ENCODE measurements at places on chromosomes 1 and 21.

GRCh38 chr1:24452922-24453485 lies 37.4 kb downstream of the NIPAL3 start:
- H3K36me3 ChIP-seq, result no peaks in the 10 kb centered on the region
- no peak for DNase-seq
- no peak overlapping the region for H3K4me3 ChIP-seq
- no peaks in the 10 kb centered on the region for H3K4me1 ChIP-seq
- no peaks in the 10 kb centered on the region for H3K27me3 ChIP-seq

DNA sequence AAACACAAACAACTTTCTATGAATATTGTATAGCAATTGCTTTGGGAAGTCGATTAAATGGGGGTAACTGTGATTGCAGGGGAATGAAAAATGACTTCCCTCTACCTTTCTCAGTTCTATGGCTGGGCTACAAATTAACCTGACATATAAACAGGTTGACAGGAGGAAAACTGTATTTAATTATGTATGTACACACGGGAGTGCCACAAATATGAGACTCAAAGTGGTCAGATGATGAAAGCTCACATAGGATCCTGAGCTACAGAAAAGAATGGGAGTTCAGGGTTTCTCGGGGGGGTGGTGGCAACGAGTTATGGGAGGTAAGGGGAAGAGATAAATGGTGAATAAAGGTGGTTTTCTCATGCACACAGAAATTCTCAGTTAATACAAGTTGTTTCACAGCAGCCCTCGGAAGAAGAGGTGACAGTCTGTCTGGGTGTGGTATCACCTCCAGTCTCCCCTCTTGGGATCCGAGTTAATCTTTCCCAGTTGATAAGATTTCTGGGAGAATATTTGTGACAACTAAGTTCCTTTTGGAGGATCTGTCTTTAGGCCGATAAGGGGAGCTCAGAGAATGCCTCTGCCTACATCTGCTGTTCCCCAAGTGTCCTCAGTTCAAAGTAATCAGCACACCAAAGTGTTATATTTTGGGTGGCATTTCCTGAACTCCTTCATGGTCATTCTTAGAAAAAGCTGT lies 26.3 kb downstream of the GADD45A start:
- H3K27me3 ChIP-seq, result no peaks in the 10 kb centered on the region
- H3K4me3 ChIP-seq, result no peak overlapping the region
- H3K36me3 ChIP-seq, result no peaks in the 10 kb centered on the region
- no peak for DNase-seq
- H3K27ac ChIP-seq, result no peak overlapping the region
- H3K4me1 ChIP-seq, result no peaks in the 10 kb centered on the region

DNA sequence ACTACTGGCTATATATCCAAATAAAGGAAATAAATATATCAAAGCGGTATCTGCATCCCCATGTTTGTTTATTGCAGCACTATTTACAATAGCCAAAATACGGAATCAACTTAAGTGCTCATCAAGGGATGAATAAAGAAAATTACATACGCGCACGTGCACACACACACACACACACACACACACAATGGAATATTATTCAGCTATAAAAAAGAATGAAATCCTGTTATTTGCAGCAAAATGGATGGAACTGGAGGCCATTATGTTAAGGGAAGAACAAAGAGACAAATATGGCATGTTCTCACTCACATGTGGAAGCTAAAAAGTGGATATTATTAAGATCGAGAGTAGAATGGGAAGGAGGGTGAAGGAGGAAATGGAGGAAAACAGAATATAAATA lies 20.2 kb downstream of the COPA start:
- H3K27ac ChIP-seq, result no peak overlapping the region
- no peaks in the 10 kb centered on the region for H3K4me1 ChIP-seq
- no peak overlapping the region for H3K4me3 ChIP-seq
- H3K36me3 ChIP-seq, result peaks cover 5% of the 10 kb centered on the region

GRCh38 chr1:46333300-46334029 lies 7.1 kb upstream of the NSUN4 start:
- no peak overlapping the region for H3K27ac ChIP-seq
- no peaks in the 10 kb centered on the region for H3K4me1 ChIP-seq
- DNase-seq, result no peak
- H3K27me3 ChIP-seq, result no peaks in the 10 kb centered on the region
- H3K36me3 ChIP-seq, result no peaks in the 10 kb centered on the region

DNA sequence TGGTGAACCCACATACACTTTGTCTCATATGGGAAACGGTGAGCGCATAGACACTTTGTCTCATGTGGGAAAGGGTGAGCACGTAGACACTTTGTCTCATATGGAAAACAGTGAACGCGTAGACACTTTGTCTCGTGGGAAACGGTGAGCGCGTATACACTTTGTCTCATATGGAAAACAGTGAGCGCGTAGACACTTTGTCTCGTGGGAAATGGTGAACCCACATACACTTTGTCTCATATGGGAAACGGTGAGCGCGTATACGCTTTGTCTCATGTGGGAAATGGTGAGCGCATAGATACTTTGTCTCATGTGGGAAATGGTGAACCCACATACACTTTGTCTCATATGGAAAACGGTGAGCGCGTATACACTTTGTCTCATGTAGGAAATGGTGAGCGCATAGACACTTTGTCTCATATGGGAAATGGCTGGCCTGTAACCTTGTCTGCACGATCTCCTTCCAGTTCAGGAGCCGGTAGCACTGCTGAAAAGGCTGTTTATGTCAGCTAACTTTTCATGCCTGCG lies 50.7 kb upstream of the TRAPPC10 start:
- H3K4me3 ChIP-seq, result no peak overlapping the region
- no peak for DNase-seq

DNA sequence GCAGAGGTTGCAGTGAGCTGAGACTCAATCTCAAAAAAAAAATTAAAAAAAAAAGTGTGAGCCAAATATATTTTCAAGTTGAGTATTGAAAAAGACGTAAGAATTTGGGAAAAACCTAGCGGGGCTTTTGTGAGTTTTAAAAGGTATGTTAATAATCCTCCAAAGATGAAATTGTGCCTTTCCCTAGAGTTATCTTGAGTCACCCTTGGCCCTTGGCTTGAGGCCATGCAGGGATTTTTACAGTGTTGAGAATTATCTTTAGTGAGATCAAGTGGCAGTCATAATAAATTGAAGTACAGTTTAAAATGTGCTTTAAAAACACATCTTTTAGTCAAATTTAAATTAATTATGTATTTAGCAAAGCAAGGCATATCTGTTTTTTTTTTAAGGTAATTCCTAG lies 32.7 kb downstream of the PPP2R5A start:
- H3K4me3 ChIP-seq, result no peak overlapping the region
- no peak for DNase-seq
- no peaks in the 10 kb centered on the region for H3K4me1 ChIP-seq

DNA sequence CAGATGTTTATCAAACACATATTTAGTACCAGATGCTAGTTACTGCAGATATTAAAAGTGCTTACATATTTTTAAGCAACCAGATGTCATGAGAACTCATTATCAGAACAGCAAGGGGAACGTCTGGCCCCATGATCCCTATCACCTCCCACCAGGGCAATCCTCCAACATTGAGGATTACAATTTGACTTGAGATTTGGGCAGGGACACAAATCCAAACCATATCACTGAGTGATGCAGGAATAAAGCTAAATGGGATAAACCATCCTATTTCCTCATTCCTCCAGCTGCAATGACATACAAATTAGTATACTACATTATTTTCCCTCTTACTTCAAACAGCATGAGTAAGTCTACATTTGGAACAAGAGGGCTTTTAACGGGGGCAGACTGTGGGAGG lies 3.1 kb upstream of the KCNK2 start:
- no peaks in the 10 kb centered on the region for H3K36me3 ChIP-seq
- H3K27ac ChIP-seq, result no peak overlapping the region
- H3K4me1 ChIP-seq, result no peaks in the 10 kb centered on the region
- no peak overlapping the region for H3K4me3 ChIP-seq

DNA sequence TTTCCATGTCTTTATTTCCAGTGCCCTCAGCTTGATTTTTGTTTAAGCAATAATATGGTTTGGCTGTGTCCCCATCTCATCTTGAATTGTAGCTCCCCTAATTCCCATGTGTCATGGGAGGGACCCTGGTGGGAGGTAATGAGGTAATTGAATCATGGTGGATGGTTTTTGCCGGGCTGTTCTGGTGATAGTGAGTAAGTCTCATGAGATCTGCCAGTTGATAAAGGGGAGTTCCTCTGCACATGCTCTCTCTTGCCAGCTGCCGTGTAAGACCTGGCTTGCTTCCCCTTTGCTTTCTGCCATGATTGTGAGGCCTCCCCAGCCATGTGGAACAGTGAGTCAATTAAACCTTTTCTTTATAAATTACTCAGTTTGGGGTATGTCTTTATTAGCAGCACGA lies 559.6 kb upstream of the ADAMTS5 start:
- H3K36me3 ChIP-seq, result no peaks in the 10 kb centered on the region
- DNase-seq, result no peak
- no peaks in the 10 kb centered on the region for H3K27me3 ChIP-seq

DNA sequence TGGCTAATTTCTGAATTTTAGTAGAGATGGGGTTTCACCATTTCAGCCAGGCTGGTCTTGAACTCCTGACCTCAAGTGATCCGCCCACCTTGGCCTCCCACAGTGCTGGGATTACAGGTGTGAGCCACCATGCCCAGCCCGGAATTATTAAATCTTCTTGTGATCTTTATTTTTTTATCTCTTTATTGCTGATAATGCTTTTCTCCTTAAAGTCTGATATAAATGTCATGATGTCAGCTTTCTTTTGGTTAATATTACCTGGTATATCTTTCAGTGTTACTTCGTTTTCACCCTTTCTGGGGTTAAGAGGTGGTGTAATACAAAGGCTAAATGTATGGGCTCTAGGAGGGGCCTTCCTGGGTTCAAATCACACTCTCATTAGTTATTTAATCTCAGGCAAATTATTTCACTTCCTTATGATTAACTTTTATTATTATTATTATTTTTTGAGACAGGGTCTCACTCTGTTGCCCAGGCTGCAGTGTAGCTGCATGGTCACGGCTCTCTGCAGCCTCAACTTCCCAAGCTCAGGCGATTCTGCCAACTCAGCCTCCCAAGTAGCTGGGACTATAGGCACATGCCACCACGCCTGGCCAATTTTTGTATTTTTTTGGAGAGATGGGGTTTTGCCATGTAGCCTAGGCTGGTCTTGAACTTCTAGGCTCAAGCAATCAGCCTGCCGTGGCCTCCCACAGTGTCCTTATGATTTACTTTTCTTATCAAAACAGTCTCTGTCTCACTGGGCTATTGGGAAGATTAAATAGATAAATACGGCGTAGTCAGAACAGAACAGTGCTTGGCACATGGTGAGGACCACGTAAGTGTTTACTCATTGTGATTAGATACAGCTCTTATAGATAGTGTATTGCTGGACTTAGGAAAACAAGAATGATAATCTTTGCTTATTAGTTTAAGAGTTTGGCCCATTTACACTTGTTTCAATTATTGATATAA lies 216.5 kb downstream of the URB2 start:
- no peak overlapping the region for H3K4me3 ChIP-seq
- H3K4me1 ChIP-seq, result no peaks in the 10 kb centered on the region
- DNase-seq, result no peak

GRCh38 chr1:58718435-58718834 lies 18.6 kb upstream of the MYSM1 start:
- no peak overlapping the region for H3K4me3 ChIP-seq
- DNase-seq, result no peak
- H3K27me3 ChIP-seq, result no peaks in the 10 kb centered on the region
- H3K27ac ChIP-seq, result no peak overlapping the region

GRCh38 chr1:156612666-156613065 lies 6.5 kb upstream of the HAPLN2 start:
- no peaks in the 10 kb centered on the region for H3K36me3 ChIP-seq
- no peak overlapping the region for H3K27ac ChIP-seq
- no peak for DNase-seq

GRCh38 chr1:113691184-113691583 lies 68.1 kb downstream of the PHTF1 start:
- H3K4me3 ChIP-seq, result no peak overlapping the region
- H3K27me3 ChIP-seq, result no peaks in the 10 kb centered on the region
- no peaks in the 10 kb centered on the region for H3K36me3 ChIP-seq
- H3K27ac ChIP-seq, result no peak overlapping the region

DNA sequence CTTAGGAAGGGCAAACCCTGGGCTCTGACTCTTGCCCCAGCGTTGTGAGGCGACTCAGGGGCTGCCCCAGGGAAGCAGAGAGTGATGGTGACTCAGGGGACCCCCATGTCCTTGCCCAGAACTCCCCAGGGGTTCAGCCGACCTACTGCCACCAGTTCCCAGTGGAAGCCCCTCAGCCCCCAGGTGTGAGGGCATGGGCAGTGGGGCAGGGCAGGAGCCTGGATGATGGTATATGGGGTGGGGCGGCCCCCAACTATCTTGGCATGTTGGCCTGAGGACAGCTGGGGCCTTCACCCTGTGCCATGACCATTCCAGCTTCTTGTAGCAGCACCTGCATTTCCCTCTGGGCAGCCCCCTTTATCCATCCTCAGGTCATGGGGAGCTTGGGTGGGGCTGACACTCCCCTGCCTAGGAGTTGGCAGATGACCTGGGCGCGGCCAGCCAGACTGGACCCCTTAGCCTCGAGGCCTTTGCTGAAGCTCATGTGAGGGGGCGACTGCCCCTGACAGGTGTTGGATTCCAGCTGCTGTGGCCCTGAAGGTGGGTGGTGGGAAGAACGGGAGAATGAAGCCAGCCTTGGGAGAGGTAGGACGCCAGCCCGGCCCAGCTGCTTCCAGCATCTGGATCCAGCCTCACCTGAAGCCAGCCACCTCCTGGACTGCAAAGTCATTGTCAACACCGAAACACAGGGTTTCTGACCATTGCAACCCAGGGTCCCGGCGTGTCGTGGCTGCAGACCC lies 1.8 kb upstream of the FNDC10 start:
- H3K27me3 ChIP-seq, result peaks cover 6% of the 10 kb centered on the region
- DNase-seq, result no peak
- no peaks in the 10 kb centered on the region for H3K36me3 ChIP-seq
- peaks cover 8% of the 10 kb centered on the region for H3K4me1 ChIP-seq
- no peak overlapping the region for H3K4me3 ChIP-seq

DNA sequence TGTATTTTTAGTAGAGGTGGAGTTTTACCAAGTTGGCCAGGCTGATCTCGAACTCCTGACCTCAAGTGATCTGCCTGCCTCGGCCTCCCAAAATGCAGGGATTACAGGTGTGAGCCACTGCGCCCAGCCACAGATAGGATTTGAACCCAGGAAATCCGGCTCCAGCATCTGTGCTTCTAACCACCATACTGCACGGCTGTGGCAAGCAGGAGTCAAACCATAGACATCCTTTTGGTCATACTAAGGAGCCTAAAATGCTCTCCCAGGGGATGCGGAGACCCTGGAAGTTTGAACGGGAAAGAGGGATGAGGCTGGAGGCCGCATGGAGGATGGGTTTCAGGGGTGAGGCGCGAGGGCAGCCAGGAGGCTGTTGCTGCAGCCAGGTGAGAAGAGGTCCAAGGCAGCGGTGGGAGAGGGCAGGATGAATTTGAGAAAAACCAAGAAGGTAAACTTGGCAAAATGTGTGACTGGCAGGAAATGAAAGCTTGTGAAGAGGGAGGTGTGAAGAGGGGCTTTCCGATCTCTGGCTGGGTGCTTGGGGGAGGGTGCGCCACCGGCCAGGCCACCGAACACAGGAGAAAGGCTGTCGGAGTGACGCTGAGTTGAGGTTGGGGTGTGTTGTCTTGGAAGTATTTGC lies 24.0 kb upstream of the CDK18 start:
- H3K4me1 ChIP-seq, result peaks cover 3% of the 10 kb centered on the region
- no peak overlapping the region for H3K27ac ChIP-seq
- DNase-seq, result no peak

All from breast epithelium (tissue), 4 donors.